ENCODE measurements at places on chromosomes 13 and 19. TPM values are rescaled to one million over a fixed set of nuclear protein-coding genes. Genes with fewer than 3 reads are reported as not detected.

GRCh38 chr19:41711376-41712261 is 3.2 kb downstream of the CEACAM5 start:
- H3K4me1 ChIP-seq: no peaks in the 10 kb centered on the region
- DNase-seq: no peak
- no peaks in the 10 kb centered on the region for H3K36me3 ChIP-seq
- no peak overlapping the region for H3K27ac ChIP-seq
- H3K27me3 ChIP-seq: no peaks in the 10 kb centered on the region

DNA sequence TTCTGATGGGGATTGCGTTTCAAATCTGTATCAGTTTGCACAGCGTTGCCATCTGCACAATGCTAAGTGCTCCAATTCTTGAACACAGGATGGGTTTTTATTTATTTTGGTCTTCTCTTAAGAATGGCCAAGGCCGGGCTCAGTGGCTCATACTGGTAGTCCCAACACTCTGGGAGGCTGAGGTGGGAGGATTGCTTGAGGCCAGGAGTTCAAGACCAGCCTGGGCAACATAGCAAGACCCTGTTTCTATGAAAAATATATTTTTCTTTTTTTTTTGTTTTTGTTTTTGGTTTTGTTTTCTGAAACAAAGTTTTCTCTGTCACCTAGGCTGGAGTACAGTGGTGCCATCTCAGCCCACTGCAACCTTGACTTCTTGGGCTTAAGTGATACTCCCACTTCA is 5.5 kb upstream of the YJEFN3 start:
- no peak overlapping the region for H3K27ac ChIP-seq
- DNase-seq: no peak
- no peak overlapping the region for H3K4me3 ChIP-seq
- no peaks in the 10 kb centered on the region for H3K27me3 ChIP-seq

- no peaks in the 10 kb centered on the region for H3K4me1 ChIP-seq
- no peak overlapping the region for H3K4me3 ChIP-seq
- DNase-seq: no peak
- H3K27me3 ChIP-seq: no peaks in the 10 kb centered on the region
Measured at GRCh38 chr13:35964011-35964862, 166.9 kb downstream of the DCLK1 start.

GRCh38 chr19:1226522-1227303 is 11.1 kb downstream of the CBARP start:
- H3K27me3 ChIP-seq: no peaks in the 10 kb centered on the region
- H3K4me3 ChIP-seq: no peak overlapping the region
- peaks cover 31% of the 10 kb centered on the region for H3K4me1 ChIP-seq
- no peak for DNase-seq

DNA sequence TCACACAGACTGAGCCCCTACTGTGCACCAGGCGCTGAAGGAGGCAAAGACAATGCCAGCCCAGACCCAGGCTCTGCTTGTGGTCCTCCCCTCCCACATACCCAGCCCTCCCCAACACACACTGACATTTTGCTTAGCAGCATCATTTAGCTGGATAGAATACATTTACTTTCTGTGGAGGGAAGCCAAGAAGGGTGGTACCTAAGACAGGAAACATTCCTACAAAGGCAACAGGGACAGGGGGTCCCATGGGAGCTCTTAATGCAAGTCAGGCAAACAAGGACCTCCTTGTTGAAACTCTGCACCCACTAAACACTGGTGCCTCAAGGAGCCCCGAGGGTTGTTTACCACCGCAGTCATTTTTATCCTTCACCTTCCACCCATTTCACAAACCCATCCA is 77.0 kb upstream of the ZNF507 start:
- H3K36me3 ChIP-seq: no peaks in the 10 kb centered on the region
- H3K27me3 ChIP-seq: no peaks in the 10 kb centered on the region
- no peak overlapping the region for H3K27ac ChIP-seq
- no peaks in the 10 kb centered on the region for H3K4me1 ChIP-seq
- H3K4me3 ChIP-seq: no peak overlapping the region

DNA sequence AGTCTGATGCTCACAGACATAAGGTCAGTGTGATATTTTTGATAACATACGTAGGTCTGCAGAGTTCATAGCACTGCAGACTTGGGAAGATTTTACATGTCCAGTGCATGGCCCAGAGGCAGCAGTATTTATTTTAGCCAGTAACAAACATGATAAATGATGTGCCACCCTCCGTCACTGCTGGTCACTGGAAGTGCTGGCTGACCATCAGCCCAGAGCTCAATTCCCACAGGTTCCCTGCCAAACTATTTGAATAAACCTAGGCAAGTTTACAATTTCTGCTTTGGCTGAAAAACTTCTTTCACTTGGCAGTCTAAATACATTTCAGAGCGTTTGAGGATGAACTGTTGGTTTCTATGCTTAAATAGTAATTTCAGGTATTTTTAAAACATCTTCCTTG is 135.5 kb upstream of the EDNRB start:
- no peaks in the 10 kb centered on the region for H3K4me1 ChIP-seq
- H3K27me3 ChIP-seq: no peaks in the 10 kb centered on the region
- DNase-seq: no peak
- H3K4me3 ChIP-seq: no peak overlapping the region

DNA sequence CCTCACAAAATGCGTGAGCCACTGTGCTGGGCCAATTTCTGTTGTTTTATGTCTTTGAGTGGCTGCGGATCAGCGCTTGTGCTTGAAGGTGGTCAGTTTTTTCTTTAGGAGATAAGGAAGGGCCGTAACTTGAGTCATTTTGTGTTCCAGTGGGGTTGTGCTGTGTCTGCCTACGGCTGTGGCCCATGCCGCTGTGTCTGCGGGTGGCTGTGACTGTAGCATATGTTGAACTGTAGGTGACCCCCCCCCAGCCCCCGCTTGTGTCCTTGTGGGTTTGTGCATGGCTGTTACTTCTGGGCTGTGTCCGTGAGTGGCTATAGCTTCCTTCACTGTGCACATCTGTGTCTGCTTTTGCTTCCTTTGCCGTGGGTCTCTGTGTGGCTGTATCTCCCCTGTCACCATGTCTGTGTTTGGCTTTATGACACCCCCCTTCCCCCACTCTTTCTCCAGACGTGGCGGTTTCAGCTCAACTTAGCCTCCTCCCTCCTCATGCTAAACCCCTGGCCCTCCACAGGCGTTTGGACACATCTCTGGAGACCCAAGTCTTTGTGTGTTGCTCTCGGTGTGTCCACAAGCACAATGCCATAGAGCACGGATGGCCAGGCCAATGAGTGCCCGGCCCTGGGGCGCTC is 675 bp downstream of the PPP1R14A start:
- no peaks in the 10 kb centered on the region for H3K36me3 ChIP-seq
- no peak overlapping the region for H3K27ac ChIP-seq
- peaks cover 23% of the 10 kb centered on the region for H3K27me3 ChIP-seq

ADGRE3 gene
- not detected for total RNA-seq

C1QTNF9 gene
- not detected for total RNA-seq

CPT1C gene
- total RNA-seq: 1.0 TPM

IQCN gene
- total RNA-seq: 6.3 TPM

IGFL2 gene
- not detected for total RNA-seq

SYNGR4 gene
- total RNA-seq: not detected

SIGLEC14 gene
- 1.9 TPM for total RNA-seq

DNAJC15 gene
- 6.6 TPM for total RNA-seq
